ENCODE measurements at places on chromosomes 5 and 9.

GRCh38 chr5:140318792-140319191 is 15.9 kb upstream of the PFDN1 start:
- no peak for DNase-seq

GRCh38 chr5:15538516-15538915 is 38.5 kb downstream of the FBXL7 start:
- no peak for DNase-seq

DNA sequence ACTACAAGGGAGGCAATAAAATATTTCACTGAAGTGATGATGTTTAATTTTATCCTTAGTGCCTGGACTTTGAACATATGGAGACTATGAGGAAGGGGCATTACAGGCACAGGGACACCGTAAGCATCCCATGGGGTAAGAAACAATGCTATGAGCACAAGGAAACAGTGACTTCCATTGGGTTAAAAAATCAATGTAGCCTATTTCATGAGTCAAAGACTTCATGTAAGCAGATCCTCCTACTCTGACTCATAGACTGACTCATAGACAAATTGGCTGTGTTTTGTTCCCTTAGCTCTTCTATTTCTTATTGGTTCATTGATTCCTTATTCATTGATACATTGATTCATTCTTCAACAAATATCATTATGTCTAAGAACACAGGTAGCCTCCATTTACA is 351.0 kb downstream of the PRELID2 start:
- peak; percentile 89 for DNase-seq

- DNase-seq: no peak
These were observed 51.0 kb upstream of the FCN1 start for GRCh38 chr9:134968823-134969090.

- DNase-seq: peak; percentile 84
These were observed 28.4 kb downstream of the RUSC2 start for GRCh38 chr9:35518225-35518821.

DNA sequence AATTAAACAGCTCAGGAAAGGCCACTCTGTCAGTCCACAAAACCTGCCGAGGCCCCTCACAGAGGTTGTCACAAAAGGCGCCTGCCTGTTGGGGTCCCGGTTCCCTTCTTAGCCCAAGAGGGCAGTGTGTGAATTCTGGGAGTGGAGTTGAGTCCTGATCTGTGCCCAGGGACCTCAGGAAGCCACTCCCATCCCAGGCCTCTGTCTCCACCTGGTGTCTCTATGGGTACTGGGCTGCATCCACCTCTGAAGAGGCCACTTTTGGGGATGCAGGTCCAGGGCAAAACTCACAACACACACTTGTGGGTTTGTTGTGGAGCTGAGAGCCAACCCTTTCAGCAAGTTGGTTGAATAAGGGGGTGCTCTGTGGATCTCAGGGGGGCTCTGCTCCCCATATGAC is 74.3 kb upstream of the STXBP1 start:
- no peak for DNase-seq

- DNase-seq: no peak
These were observed 16.6 kb downstream of the STRBP start for GRCh38 chr9:123251741-123252140.

DNA sequence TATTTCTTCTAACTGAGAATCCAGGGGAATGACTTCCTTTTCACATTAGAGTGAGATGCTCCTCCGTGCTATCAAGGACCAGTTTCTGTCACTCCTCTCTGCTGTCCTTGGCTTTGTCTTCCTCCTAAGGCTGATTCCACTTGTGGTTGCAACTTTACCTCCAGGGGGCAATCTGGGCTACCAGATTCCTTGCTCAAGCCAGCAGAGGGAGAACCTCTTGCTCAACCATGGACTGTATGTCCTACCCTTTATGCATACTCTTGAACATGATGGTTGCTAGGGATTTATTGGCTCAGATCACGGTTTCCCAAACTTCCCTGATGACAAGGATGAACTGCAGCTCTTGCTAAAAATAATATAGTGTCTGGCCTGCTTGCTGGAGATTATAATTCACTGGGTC is 24.0 kb downstream of the NNT start:
- DNase-seq: peak; percentile 84

DNA sequence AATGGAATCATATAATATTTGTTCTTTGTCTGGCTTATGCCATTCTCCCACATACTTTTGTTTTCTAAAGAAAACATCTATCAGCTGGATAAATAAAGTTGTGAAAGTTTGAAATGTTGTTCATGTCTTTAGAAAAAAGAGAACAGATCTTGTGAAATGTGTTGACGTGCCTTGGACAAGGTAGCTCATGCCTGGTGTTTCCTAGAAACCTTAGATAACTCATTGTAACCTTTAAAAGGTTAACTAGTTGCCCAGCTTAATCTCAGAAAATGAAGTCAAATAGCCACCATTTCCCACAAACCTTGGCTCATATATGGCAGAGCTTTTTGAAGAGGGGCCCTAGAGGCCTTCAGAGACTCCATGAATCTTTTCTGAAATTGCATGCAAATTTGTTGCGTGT is 15.3 kb downstream of the CDO1 start:
- no peak for DNase-seq

- no peak for DNase-seq
These were observed 49.9 kb upstream of the KCNN2 start for GRCh38 chr5:114311968-114312367.

- no peak for DNase-seq
These were observed 1.3 kb upstream of the SNX2 start for GRCh38 chr5:122773619-122774018.

- no peak for DNase-seq
These were observed 11.6 kb upstream of the RETREG1 start for GRCh38 chr5:16628376-16628775.

DNA sequence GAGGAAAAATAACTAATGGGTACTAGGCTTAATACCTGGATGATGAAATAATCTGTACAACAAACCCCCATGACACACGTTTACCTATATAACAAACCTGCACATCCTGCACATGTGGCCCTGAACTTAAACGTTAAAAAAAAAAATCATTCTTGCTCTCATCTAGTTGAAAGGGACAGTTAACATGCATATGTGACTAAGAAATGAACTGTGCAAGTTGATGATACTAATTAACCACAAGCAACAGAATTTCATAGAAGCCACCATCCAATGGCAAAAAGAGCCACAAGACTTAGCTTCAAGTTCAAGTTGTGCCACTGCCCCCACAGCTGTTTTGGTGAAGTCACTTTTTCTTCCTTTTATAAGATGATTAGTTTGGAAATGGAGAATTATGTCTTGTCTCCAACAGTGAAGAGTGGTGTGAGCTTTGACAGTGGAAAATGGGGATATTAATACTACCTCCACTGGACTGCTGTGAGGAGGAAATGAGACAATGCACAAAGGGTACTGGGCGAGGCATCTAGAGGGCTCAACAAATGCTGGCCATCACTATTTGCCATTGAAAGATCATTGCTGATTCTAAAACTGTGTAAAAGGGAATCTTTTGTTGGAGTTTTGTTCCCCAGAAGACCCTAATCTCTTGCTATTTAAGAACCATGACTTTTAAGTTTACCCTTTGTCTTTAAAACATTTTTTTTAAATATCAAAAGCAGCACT is 202.1 kb downstream of the EBF1 start:
- no peak for DNase-seq

- peak; percentile 72 for DNase-seq
These were observed 3.9 kb downstream of the STC2 start for GRCh38 chr5:173324115-173325001.

- peak; percentile 14 for DNase-seq
These were observed 237.4 kb downstream of the GOLPH3 start for GRCh38 chr5:31936683-31937082.

- DNase-seq: peak; percentile 18
These were observed 20.2 kb downstream of the GRAMD2B start for GRCh38 chr5:126443374-126443851.

GRCh38 chr9:35001285-35001677 is 11.7 kb downstream of the DNAJB5 start:
- no peak for DNase-seq

DNA sequence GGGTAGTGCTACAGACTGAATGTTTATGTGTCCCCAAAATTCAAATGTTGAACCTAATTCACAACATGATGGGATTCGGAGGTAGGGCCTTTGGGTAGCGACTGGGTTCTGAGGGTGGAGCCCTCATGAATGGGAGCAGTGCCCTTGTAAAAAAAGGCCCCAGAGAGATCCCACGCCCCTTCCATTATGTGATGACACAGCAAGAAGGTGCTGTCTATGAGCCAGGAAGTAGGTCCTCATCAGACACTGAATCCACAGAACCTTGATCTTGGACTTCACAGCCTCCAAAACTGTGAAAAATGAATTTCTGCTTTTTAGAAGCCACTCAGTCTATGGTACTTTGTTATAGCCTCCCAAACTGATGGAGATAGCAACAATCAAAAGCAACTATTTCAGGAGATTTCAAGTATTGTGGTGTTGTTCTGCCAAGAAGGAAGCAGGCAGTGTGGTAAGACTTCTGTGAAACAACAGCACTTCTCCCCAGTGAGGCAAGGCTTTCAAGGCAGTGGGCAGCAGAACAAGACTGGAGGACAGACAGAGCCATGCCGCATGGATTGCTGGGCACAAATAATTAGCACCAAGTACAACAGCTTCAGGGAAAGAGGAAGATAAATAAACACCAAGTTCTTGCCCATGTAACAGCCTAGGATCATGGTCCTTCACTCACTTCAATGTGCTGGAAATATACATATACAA is 76.1 kb downstream of the OR2K2 start:
- no peak for DNase-seq

GRCh38 chr5:31639481-31640411 is 815 bp downstream of the PDZD2 start:
- no peak for DNase-seq

- no peak for DNase-seq
These were observed 3.0 kb upstream of the HNRNPAB start for GRCh38 chr5:178201221-178201926.

- no peak for DNase-seq
These were observed 8.8 kb upstream of the CLTB start for GRCh38 chr5:176425138-176425537.

DNA sequence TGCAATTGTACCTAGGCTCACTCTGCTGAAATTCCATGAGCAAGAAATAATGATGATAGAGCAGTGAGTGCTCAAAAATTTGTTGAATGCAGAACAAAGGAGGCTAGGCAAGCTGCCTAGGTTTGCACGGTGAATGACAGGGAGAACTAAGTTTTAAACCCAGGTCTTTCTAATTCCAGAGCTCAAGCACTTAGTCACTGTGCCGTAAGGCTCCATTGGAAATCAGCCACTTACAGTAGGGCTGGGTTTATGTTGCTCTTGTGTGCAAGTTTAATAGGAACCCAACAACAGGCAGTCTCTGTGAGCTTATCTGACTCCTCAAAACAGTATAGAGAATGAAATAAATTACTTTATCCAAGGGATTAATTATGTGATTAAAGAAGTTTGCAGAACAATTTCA is 147.0 kb downstream of the CSNK1G3 start:
- no peak for DNase-seq

- no peak for DNase-seq
These were observed 234.9 kb upstream of the RIOK2 start for GRCh38 chr5:97417986-97418385.

DNA sequence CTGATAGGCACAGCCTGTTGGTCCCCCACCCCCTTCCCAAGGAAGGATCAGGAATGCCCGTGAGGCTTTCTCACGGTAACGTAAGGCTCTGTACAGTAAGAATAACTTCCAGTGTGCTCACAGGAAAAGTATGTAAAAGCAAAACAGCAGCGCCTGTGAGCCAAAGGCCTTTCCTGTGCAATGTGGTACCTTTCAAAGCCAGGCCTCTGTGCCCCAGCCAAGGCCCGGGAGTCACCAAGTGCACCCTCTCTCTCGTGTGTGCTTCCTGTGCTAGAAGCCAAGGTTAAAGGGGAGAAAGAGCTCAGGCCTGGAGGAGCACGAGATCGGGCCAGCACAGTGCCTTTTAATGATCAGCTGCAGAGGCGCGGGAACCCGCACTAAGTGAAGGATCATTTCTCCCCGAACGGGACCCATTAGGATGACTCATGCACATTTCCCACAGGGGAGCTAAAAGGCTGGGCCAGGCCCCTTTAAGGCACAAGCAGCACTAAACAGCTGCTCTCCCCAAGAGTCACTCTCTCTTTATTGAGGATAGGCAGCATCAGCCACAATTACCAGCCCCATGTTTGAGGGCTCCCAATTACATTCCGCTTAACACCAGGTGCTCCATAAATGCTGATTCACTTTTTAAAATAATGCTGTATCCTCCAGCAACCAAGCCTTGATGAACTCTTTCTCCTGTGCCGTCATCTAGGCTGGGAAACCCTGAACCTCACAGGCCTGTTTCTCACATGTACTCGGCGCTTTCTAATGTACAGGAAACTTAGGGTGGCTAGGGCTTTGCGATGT is 42.8 kb downstream of the SHB start:
- DNase-seq: peak; percentile 90

GRCh38 chr5:127210042-127210441 is 80.6 kb upstream of the MEGF10 start:
- no peak for DNase-seq

DNA sequence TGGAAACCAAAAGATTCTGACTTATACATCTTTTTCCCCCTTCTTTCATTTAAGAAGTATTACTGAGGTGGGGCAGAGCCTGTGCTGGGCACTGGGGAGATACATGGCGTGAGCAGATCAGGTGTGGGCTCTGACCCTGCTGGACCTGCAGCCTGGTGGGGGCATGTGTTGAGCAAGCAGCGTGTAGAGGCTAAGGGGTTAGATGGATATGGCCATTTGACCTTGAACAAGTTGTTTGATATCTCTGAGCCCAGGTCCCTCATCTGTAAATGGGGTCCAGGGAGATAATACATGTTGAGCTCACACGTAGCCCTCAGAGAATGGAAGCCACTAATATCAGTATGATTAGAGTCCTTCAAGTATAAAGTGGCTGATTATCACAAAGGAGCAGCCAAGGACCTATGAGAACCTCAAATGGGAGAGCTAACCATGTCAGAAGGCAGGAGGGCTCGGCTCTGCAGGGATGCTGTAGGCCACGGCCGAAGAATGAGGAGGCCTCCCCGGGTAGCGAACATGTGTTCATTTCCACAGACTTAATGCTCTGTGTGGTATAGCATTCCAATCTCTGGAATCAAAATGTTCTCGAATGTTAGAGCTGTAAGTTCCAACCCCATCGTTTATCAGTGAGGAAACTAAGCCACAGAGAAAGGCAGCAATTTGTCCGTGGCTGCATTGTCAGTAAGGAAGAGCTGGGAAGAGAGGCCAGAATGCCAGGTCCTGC is 15.4 kb upstream of the ANGPTL2 start:
- DNase-seq: no peak

- no peak for DNase-seq
These were observed 518 bp upstream of the FAM13B start for GRCh38 chr5:138033386-138033808.

DNA sequence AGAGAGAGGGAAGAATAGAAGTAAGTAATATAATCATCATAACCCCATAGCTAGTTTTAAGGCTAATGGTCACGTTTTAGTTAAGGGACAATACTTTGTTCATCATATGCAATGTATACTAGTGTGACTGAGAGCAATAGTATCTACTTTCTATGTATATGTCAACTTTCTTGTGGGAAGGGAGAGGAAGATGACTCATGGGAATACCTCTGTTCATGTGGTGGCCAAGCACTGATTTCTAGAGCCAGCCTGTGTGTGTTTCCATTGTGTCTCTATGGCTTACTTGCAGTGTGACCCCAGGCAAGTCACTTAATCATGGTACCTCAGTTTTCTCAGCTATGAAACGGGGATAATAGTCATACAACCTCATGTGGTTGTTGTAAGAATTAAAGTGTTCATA is 639.6 kb downstream of the CETN3 start:
- peak; percentile 52 for DNase-seq
